ENCODE measurements at places on chromosomes 4 and X.

DNA sequence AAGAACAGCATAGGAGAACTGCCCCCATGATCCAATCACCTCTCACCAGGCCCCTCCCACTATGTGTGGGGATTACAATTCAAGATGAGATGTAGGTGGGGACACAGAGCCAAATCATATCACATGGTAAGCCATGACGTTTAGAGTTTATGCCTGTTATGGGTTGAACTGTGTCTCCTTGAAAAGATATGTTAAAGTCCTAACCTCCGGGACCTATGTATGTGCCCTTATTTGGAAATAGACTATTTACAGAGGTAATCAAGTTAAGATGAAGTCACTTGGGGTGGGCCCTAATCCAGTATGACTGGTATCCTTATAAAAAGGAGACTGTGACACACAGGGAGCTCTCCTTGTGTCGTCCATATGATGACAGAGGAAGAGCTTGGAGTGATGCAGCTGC lies 25.2 kb upstream of the SLC2A9 start:
- H3K27ac ChIP-seq: no peak overlapping the region
- H3K36me3 ChIP-seq: no peaks in the 10 kb centered on the region
- no peaks in the 10 kb centered on the region for H3K27me3 ChIP-seq
- no peak for DNase-seq
- H3K4me1 ChIP-seq: peaks cover 7% of the 10 kb centered on the region

DNA sequence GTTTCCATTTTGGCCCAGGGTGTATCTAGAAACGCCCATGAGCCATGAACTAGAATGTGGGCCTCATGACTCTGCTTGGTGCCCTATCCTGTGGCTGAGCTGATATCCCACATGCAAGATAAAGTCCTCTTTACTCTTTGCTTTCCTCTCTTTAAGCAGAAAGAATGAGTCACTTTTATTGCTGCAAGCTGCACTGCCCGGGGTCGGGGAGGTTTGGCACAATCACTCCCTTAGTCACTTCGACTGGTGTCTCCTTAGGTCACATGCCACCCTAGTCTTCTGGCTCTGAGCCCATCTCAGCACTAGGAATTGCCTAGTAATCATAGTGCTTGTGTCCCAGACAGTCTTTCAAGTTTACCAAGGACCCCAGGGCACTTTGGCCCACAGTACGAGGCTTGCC lies 75.1 kb upstream of the CXorf66 start:
- no peak overlapping the region for H3K4me3 ChIP-seq
- H3K4me1 ChIP-seq: no peaks in the 10 kb centered on the region
- no peak overlapping the region for H3K27ac ChIP-seq
- H3K36me3 ChIP-seq: no peaks in the 10 kb centered on the region
- no peak for DNase-seq

DNA sequence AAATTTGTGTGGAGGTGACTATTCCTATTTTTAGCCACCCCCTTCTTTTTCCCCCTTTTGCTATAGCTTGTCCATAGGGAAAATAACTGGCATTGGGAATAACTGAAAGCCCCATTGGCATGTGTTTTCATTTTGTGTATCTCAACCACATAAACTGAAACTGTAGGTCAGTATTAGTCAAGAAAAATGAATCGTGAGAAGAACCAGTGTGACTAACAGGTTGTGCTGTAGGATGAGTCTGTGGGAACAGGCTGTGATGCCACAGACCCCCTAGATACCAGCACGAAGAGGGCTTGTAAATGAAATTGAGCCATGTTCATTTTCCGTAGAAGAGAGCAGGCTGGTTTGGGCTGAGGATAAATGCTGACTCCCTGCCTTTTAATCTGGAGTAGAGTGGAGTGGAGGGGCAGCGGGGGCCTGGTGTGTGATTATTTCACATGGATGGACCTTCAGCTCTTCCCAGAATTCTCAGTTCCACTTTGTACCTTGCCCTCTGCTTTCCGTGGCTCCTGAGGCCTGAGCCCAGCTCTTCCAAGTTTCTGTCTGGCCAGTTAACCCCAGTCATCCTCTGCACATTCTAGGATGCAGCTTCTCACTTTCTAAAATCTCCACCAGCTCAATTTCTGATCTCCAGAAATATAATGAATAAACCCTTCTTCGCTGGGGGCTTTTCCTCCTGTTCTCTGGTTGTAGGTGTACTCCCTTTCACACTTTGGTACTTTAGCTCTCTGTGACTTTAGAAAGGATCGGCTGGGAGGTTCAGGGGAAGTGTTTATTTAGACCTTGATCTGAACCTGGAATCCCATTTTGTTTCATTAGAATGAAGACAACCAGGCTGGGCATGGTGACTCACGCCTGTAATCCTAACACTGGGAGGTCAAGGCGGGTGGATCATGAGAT lies 37.3 kb downstream of the DCUN1D4 start:
- peaks cover 3% of the 10 kb centered on the region for H3K4me1 ChIP-seq
- no peak overlapping the region for H3K27ac ChIP-seq
- DNase-seq: no peak
- no peaks in the 10 kb centered on the region for H3K27me3 ChIP-seq

- H3K27ac ChIP-seq: no peak overlapping the region
- H3K36me3 ChIP-seq: no peaks in the 10 kb centered on the region
- H3K27me3 ChIP-seq: no peaks in the 10 kb centered on the region
- no peak overlapping the region for H3K4me3 ChIP-seq
These were observed 52.3 kb upstream of the KLF3 start for GRCh38 chr4:38611676-38612075.

DNA sequence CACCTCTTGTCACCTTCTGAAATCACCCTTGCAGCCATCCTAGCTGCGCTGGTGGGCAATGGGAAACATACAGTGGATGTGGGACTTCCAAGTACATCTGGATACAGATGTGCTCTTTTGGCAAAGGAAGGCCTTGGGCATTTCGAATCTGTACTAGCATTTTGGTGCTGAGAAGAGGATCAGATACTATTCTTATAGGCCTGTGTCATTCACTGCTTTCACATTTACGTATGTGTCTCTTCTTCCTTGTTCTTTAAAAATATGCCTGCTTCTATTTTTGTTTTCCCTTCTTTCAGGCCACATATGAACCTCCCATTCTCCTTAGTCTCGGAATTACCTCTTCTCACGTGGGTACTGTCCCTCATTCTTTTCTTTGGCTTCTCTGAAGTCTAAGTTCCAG lies 53.1 kb downstream of the EFNB1 start:
- H3K27me3 ChIP-seq: no peaks in the 10 kb centered on the region
- no peak overlapping the region for H3K27ac ChIP-seq
- H3K4me1 ChIP-seq: peaks cover 12% of the 10 kb centered on the region
- no peak overlapping the region for H3K4me3 ChIP-seq
- no peak for DNase-seq

Measured in cardiac muscle cell (in vitro differentiated cells and primary cell).